ENCODE measurements at places on chromosomes 1 and 21.
A peak's percentile ranks its signal among the peaks of the same experiment; 100 is the strongest.

DNA sequence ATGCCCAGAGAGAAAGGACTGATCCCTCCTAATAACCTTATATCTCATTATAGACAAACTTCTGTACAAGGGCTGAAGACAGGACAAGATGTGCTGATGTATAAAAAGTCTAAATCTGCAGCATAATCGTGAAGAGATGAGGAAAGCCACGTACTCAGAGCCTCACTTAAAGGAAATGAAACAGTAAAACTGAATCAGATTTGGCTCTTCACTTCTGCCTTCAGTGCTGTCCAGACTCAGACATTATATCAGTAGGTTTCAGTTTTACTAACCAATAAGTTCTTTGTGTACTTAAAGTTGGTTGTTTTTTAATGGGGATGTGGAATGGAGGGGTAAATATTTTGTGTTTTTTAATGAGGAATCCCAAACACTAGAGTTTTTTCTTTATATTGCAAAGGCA, 45.3 kb upstream of the RGS1 start:
- DNase-seq: no peak

DNA sequence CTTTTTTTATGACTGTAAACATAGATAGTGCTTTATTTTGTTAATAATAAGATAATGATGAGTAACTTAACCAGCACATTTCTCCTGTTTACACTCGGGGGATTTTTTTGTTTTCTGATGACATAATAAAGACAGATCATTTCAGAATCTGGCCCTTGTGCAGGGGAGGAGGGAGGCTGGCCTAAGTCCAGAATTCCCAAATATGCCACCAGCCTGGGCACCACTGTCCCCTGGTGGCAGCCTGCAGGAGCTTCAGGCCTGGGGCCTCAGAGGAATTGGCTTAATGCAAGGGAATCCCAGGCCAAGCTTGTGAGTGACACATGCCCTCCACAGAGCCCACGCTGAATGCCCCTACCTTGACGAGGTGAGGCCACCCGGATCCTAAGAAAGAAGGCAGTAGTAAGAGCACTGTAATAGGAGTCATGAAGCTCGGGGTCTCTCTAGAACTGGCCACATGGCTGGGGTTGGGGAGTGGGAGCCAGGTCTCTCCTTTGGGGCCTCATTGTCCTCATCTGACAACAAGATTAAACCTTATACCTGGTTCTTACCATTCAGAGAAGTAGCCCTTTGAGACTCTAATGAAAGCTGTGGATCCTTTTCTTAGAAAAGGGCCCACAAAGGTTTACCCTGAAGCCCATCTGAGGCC, 24.1 kb downstream of the ETNK2 start:
- DNase-seq: no peak

GRCh38 chr1:54367613-54368012, 38.6 kb downstream of the SSBP3 start:
- no peak for DNase-seq

- no peak for DNase-seq
Measured at GRCh38 chr1:55775007-55775406, 559.8 kb upstream of the USP24 start.

DNA sequence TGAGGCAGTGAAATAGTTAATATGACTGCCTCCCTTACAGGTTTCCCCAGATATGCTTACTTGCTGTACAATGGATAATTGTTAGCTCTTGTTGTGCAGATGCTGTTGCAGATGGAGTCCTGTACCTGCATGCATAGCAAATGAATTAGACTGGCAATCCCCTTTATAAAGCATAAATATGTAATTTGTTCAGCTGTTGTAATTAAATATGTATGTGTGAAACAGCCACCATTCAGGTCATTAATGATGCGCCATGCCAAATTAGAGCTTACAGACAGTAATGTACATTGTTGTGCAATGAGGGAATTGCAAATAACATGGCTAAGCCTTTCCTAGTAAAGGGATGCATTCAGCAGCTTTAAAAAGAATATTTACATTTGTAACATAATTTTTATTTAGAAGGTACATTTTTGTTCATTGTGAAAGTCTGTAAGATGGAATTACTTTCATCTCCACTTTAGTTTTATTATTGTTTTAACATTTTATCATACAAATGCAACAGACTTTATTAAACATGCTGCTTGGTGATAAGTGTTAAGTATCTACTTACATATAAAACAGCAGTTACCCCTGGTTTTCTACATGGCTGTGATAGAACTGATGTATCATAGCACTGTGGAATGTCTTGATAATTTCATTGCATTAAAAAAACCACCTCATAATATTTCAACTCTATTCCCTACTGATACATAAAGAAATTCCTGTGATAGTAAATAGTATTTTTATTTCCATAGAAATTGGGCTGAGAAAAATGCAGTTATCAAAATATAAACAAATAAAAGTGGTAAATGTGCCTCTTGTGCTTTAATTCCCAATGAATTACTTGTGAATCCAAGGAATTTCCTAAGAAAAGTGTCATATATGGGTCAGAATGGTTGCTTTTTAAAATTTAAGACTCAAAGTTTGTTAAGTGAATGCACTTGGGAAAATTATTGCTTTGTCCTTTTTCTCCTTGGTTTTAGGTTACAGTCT, 99.0 kb downstream of the NFIA start:
- no peak for DNase-seq

- DNase-seq: no peak
Measured at GRCh38 chr1:58144698-58145270, 401.7 kb downstream of the OMA1 start.

- no peak for DNase-seq
Measured at GRCh38 chr1:47469390-47469759, 31.5 kb downstream of the FOXD2 start.

GRCh38 chr1:63822540-63822939, 48.7 kb downstream of the ROR1 start:
- DNase-seq: no peak

- no peak for DNase-seq
Measured at GRCh38 chr1:161709373-161709772, 2.3 kb downstream of the FCRLA start.

DNA sequence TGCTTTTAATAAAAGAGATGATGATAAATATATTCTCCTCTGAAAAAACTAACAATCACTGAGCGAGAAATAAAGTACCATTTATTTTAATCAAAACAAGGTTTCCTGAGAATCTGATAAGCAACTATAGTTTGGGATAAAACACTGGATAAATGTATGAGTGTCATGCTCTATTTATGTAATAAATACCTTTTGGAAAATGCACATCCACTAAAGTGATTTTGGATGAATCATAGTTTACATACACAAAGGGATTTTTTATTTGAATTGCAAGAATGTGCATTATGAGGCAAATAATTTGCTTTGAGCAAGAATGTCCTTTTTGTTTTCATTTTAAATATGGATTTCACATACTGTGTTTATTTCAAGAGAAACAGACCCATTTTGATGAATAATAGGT, 1483.5 kb downstream of the MRPL39 start:
- DNase-seq: no peak

GRCh38 chr1:151130987-151131586, 15.3 kb downstream of the SEMA6C start:
- peak; percentile 55 for DNase-seq

- no peak for DNase-seq
Measured at GRCh38 chr21:42207426-42207825, 11.5 kb upstream of the ABCG1 start.

GRCh38 chr1:197774466-197775281, 606 bp downstream of the DENND1B start:
- DNase-seq: peak; percentile 24

DNA sequence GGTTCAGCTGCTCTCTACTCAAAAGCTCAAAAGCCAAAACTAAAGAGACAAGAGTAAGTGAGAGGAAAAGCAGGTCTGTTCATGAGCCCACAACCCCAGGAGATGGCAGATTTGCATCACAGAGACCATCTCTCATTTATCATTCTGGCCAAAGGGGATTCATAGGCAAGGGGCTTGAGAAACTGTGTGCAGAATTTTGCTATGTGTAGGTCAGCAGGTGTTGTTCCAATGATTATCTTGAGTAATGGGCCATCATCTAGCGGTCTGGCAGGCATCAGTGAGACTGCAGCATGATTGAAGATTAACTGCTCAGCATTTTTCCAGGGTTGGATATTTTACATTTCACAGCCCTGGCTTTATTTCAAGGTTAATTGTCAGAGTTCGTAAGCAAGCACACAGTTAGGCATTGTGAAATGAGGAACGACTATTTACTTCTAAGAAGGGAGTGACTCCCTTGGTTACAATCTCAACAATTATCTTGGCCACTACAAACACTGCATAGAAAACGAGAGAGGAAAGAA, 1204.6 kb upstream of the TMPRSS15 start:
- no peak for DNase-seq

GRCh38 chr1:200895801-200896530, 1.3 kb downstream of the INAVA start:
- DNase-seq: no peak

DNA sequence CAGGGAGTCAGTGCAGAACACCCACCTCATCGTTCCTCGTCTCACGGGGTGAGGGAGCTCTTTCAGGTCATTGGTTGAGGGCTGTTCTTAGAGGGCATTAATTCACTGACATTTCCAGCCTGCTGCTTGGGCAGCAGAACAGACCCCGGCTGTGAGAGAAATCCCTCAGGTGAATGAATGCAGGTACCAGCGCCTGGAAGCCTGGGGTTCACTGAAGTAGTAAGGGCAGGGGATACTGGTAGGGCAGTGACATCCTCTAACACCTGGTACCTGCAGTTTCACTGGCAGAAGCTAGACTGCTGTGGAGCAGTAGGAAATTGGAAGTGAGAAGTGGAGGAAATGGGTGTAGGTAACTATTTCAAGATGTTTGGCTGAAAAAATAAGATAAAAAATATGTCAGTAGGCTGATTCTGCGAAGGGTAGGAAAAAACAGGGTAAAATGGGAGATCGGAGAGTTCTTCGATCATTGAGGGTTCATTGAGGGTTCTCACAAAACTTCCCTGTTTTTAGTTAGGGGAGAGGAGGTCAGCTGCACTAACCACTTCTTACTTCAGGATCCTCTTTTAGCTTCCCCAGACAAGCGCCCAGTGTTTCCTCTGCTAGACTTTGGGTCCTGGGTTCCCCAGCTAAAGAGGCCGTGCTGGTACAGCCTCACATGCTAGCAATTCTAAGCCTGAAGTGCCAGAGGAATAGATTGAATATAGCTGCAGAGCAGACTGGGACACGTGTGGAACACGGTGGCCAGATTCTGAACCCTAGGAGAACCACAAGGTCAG, 55.2 kb downstream of the RNF220 start:
- DNase-seq: no peak

DNA sequence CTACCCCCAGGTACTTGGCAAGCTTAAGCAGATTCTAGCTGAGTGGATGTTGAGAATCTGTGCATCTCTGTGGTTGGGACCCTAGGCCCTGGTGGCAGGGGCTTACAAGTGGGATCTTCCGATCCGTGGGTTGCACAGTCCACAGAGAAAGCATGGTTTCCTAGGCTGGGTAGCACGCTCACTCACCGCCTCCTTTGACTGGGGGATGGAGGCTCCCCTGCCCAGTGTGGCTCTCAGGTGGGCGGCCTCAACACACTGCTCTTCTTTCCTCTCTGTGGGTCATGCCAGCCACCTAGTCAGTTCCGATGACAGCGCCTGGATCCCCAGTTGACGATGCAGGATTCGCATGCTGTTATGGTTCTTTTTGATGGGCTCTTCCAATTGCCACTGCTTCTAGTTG, 639.5 kb upstream of the ADAMTS5 start:
- DNase-seq: no peak

DNA sequence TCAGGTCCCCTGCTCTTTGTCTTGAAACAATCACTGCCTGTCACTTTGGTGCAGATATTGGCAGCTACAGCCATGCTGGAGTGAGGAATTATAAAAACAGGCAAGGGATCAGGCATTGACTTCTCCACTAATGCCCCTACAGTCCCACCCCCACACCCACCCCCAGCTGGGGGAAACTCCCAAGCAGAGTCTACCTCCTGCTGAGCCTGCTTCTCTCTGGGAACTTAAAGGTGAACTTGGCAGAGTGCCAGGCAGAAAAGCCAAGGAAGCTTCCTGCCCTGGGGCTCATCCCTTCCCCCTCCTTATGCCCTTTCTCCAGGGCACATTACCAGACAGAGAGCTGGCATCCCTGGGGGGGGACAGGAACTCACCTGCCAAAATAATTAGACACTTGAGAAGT, 6.7 kb downstream of the NCMAP start:
- no peak for DNase-seq

DNA sequence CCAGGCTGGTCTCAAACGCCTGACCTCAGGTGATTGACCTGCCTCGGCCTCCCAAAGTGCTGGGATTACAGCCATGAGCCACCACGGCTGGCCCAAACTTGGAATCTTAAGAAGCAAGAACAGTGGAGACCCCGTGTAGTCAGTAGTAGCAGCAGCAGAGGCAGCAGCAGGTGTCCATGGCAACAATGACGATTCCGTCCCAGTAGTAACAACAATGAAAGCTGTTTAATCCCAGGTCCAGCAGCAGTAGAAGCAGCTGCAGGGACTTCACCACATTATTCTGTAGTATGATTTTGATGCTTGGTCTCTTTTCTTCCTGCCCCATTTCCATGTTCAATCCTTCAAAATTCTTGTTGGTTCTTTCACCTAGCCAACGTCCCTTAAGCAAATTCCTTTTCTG, 69.6 kb upstream of the KCTD3 start:
- DNase-seq: no peak

DNA sequence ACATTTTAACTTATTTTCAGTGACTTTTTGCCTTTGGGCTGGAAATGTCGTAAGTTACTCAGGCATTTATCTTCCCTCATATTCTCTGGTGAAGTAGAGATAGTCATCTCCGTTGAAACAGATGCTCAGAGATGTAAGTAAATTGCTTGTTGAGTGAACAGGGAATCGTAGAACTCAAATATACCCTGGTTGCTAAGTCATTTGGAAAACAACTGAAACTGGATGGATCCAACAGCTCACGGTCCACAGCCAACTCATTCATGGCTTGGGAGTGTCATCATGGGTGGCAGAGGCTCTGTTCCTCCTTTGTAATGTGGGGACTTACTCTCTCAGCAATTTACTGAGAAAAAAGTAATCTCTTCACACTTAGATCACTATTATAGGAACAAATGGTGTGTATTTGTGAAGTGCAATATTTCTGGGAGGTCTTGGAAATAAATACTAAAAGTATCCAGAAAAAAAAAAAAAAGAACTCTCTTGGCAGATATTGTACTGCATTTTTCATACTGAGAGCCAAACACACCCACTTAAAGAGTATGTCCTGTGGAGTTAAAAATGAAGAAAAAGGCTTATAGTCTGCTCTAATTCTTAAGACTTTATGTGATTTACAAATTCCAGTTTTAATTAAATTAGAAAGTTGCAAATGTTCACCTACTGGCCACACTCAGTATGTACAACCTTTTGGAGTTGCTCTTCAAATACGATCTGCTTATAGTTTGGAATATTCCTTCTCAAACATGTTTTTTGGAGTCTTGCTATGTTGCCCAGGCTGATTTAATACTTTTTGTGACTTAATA, 107.4 kb downstream of the LEPR start:
- no peak for DNase-seq

DNA sequence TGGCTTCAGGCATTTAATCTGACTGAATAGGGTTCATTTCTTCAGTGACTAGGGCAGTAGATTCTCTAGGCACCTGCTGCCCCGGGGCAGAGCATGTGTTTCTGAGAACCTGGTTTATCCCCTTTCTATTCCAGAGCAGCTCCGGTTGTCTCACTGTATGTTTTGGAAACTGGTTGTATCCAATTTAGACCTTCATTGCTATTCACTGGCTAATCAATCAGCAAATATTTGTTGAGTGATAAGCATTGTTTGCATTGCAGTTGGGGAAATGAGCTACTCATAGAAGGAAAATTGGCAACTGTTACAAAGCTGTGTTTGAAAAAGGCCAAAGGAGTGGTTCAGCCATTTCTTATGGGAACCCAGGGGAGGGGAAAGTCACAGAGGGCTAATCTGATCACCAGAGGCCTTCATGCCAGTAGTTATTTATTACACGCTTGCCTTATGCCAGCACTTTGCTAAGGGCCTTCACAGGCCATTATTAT, 2.9 kb downstream of the QSOX1 start:
- DNase-seq: no peak

Measured in stimulated activated CD8-positive, alpha-beta memory T cell treated with anti-CD3 and anti-CD28 coated beads, Interleukin-7, amount 100 ng/mL, for 24 hours (primary cell).